ENCODE measurements at places on chromosomes 11 and 22.
A peak's percentile ranks its signal among the peaks of the same experiment; 100 is the strongest.

DNA sequence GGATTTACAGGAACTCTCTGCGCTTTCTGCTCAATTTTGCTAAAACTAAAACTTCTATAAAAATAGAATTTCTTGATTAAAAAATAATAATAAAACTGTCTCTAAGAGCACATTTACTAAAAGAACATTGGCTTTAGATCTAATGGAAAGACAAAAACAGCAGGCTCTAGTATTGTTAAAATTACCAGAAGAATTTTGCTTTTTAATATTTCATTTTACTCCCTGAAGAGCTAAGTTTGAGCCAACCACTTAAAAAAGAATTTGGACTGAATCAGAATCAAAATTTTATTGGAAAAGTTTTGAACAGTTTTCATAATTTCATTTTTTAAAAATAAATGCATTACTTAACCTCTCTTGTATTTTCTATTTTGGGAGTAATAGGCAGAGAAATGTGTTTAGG is 107.3 kb downstream of the BBOX1 start:
- no peak for DNase-seq

GRCh38 chr11:33703788-33704187 is 3.2 kb upstream of the C11orf91 start:
- DNase-seq: no peak

- peak; percentile 75 for DNase-seq
Observed at GRCh38 chr11:65355013-65355775, 643 bp downstream of the TIGD3 start.

GRCh38 chr11:122895563-122895962 is 13.0 kb downstream of the JHY start:
- no peak for DNase-seq

- DNase-seq: no peak
Observed at GRCh38 chr11:70646272-70647049, 248.1 kb downstream of the CTTN start.

DNA sequence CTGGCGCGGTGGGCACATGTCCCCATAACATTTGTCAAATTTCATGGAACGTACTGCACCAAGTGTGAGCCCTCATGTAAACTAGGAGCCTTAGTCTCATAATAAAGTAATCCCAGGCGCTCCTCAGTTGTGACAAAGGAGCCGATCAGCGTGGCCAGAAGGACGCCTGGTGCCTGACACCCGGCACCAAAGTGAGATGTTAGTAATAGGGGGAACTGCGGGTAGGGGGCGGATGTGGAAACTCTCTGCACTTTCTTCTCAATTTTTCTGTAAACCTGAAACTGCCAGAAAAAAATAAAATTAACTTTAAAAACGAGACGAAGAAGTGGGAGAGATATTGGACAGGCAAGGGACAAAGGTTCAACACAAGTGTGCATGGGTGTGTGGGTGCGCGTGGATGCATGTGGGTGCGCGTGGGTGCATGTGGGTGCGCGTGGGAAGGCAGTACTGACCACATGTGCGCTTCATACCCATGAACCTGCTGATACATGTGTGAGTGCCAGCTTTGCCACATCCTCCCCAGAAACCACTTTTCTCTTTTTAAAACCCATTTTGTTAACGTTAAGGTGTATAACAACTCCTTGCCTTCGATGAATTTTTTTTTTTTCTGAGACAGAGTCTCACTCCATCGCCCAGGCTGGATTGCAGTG is 55.4 kb upstream of the LINC01488 start:
- no peak for DNase-seq

- no peak for DNase-seq
Observed at GRCh38 chr11:12772324-12772723, 98.1 kb downstream of the TEAD1 start.

GRCh38 chr11:2383852-2384804 is 7.0 kb downstream of the CD81 start:
- DNase-seq: peak; percentile 32

- DNase-seq: no peak
Observed at GRCh38 chr11:5304046-5304445, 2.3 kb upstream of the OR51B4 start.

- peak; percentile 41 for DNase-seq
Observed at GRCh38 chr11:123505546-123506299, 75.7 kb downstream of the GRAMD1B start.

DNA sequence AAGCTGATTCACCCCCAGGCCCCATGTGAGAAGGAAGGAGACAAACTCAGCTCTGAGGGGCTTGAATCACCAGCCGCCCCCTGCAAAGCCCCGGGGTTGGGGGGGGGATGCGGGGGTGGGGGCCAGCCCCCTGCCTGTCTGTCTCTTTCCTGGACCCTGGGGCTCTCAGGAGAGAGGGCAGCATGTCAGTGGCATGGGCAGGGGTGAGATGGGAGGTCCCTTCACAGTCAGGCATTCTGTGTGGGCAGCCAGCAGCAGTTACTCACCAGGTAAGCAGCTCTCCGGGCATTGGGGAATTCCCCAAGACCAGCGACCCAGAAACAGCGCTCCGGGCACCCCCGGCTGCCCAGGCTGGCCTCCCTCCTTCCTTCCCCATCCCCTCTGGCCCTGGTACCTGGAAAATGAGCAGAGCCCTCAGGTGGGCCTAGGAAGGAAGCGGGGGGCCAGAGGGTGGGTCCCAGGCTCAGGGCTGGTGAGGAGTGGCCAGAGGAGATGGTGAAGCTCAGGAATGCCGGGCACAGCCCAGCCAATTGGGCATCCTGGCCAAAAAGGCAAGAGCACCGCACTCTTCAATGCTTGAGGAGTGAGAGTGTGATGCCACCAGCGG is 4.2 kb upstream of the LIF start:
- DNase-seq: no peak

DNA sequence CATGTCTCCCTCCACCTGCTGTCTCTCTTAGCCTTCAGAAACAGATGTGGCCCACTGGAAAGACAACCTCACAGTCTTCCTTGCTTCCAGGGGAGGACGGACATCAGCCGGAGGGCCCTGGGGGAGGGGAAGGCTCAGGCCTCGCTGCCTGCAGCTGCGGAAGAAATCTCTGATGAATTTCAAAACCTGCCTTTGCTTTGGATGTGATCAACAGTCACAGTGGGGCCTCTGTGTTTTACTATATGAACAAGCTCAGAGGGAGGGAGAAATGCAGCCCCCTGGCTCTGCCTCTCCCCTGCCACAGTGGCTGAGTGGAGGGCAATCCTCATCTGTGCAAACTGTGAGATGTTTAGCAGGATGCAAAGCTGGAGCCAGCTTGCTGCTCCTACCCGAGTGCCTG is 282.8 kb downstream of the NTM start:
- no peak for DNase-seq

DNA sequence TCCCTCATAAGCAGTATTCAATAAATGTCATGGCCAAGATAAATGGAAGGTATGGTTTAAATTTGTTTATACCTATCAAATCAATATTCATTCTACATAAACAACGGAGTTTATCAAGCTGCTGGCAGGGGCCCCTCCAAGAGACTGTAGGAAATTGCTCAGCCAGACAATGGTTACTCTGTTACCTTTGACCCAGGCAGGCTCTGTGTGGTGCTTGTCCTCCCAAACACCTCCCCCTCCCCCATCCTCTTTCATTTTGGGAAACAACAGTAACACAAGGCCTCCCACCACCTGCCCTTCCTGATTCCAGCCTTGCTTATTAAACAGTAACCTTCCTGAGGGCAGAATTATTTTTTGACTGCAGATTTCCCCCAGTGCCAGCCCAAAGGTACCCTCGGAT is 10.5 kb upstream of the ZBTB16 start:
- DNase-seq: no peak

- DNase-seq: no peak
Observed at GRCh38 chr11:122213171-122213570, 97.2 kb upstream of the BLID start.

- peak; percentile 35 for DNase-seq
Observed at GRCh38 chr11:59802639-59803176, 7.9 kb downstream of the MRPL16 start.

DNA sequence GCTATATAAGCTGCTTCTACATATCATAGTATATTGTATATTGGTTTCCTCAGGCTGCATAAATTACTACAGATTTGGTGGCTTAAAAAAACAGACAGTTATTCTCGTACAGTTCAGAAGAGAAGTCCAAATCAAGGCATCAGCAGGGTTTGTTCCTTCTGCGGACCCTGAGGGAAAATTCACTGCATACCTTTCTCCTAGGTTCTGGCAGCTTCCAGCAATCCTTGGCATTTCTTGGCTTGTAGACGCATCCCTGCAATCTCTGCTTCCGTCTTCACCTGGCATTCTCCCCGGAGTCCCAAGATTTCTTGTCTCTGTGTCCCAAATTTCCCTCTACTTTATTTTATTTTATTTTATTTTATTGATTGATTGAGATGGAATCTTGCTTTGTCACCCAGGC is 142.8 kb downstream of the COMMD9 start:
- DNase-seq: no peak

GRCh38 chr11:36408498-36409136 is 101.5 kb downstream of the TRAF6 start:
- no peak for DNase-seq

GRCh38 chr22:20111045-20111688 is 4.7 kb upstream of the RANBP1 start:
- peak; percentile 40 for DNase-seq

DNA sequence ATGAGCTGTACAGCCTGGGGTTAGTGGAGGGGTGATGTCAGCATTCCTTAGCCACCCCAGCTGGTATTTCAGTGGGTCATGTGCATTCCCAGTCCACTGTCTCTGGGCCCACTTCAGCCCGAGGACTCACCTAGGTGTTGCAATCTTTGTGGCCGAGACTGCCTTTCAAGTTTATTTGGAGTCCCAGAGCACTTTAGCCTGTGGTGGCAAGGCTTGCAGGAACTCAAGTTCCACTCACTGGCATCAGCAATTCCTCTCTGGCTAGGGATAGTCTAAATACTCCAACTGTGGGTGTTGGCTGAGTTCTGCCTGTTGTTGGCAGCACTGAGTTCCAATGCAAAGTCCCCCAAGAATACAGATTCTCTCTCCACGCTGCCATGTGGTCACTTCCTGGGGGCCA is 191.6 kb upstream of the PGR start:
- DNase-seq: no peak

DNA sequence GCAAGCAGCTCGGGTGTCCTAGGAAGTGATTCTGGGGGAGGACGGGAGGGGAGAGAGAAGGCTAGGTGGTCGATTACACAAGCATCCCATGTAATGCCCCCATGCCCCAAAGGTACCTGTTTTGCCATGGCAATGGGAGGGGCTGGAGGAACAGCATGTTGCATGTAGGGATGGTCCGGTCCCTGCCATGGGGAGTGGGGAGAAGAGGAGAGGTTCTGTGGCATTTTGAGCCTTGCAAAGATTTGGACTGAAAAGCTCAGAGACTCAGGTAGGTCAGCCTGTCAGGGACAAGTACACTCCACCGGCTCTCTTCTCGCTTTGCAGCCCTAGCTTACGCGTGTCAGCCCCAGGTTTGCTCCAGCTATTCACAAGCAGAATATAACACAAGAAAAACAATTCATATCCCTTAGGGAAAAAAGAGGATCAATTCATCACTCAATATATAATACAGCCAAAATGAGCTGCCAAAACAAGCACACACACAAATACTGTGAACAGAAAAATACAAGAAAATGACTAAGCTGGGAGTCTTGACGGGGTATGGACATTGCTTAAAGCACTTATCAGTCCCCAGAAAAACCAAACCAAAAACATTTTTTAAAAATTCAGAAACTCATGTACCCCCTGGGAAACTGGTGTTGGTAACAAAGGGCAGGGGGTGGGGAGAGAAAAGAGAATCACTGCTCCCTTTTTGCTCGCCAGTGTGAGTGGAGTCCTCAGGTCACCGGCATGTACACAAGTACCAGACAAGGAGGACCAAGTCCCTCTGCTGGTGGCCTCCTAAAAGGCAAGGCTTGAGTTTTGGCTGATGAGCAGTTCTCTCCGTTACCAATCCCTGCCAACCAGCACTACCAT is 21.6 kb downstream of the APOL5 start:
- no peak for DNase-seq

DNA sequence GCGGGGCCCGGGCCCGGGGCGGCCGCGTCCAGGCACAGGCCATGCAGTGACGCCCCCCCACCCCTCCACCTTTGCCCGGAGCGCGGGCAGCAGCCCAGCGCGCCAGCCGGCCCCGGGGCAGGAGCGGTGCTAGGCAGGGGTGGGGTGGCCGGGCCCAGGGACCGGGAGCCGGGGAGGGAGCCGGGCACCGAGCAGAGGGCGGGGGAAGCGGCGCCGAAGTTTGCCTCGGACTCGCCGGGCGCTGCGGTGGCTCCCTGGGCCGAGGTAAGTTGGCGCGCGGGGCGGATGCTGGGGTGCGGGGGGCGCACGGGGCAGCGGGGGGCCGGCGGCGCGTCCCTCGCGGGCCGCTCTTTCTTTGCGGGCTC is 332 bp downstream of the TEAD1 start:
- no peak for DNase-seq

DNA sequence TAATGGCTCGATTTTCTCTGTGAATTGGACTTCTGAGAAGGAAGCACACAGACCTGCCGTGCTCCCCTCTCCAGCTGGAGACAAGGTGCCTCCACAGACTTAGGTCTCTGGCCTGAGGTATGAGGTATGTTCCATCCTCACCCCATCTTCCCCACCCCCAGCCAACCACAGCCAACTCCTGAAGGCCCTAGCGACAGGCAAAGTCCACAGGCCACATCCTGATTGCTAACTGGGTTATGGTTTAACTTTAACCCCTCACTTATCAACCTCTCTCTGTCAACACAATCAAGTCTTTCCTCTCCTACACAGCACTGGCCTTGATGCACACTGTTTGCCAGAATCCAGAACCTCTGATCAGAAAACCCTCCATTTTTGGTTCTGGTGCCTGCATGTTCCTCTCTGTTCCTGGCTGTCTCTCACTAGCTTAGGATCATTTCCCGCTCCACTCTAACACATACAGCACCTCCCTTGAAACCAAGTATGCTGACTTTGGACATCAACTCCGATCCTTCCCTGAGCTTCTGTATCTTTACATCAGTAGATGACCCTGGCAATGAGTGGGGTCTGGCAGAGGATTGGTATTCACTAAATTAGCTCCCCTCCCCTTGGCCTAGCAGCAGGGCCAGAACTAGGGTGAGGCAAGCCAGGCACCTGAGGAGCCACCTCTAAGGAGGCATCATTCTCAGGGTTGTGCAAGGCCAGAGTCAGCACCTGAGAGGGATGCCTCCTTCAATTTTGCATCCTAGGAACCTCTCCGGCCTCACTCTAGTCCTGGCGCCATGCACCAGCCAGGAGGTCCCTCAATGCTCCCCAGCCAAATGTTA is 22.0 kb downstream of the JAML start:
- no peak for DNase-seq

- no peak for DNase-seq
Observed at GRCh38 chr22:28244757-28245156, 325.7 kb upstream of the PITPNB start.

GRCh38 chr22:40224702-40225101 is 47.0 kb downstream of the TNRC6B start:
- DNase-seq: no peak

GRCh38 chr11:43130616-43131015 is 181.2 kb upstream of the API5 start:
- DNase-seq: no peak

DNA sequence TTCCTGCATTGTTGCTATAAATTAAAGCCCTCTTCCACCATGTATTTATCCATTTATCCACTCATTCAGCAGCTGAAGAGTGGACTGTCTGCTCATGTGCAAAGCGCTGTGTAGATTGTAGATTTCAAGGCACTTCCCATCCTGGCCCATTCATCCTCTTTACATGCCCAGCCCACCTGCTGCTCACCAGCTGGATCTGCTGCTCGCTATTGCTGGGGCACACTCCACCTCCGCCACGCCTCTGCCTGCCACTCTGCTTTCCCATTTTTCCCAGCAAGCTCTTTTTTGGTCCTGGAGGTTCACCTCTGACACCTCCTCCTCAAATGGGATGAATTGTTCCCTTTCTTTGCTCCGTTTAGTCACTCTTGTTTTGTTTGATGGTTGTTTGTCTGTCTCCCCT is 48.3 kb downstream of the CEP164 start:
- DNase-seq: no peak
